ENCODE measurements at places on chromosomes 2 and 18. TPM values are rescaled to one million over a fixed set of nuclear protein-coding genes. Genes with fewer than 3 reads are reported as not detected.

DNA sequence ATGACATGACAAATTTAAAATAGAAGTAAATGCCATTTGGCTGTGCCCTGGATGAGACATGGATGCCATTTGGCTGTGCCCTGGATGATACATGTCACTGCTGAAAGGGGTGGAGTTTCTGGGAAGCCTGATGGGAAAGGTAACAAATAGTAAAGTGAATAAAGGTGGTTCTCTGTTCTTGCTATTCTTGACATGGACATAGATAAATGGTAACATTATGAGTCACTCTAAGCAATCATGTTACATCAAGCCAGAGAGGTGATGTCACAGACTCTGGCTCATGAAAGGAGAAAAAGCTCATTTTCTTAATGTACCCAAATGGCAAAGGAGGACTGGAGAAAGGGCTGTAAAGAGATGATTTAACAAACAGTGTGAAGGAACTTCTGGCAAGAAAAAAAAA, 86.4 kb downstream of the EML6 start:
- DNase-seq, result peak; percentile 37

DNA sequence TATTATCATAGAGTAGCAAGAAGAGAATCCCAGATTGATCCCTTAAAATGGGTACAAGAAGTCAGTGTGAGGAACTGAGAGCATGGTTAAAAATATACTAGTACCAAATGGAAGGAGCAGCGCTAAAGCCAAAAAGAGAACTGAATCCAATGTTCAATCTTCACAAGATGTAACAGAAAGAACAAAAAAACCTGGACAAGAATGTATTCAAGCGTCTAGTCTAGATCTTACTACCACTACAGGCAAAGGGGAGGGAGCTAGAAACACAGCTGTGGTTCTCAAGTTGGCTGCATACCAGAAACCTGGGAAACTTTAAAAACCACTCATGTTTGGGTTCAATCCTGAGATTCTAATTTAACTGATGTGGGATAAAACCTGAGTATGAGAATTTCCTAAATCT, 57.5 kb downstream of the PIAS2 start:
- peak; percentile 50 for DNase-seq

IFT172 gene
- 28.5 TPM for total RNA-seq

MAP3K19 gene
- total RNA-seq, result not detected

RNPEPL1 gene
- 10.3 TPM for total RNA-seq

GRCh38 chr2:195238826-195239225, 418.2 kb upstream of the SLC39A10 start:
- no peak for DNase-seq

DHRS9 gene
- total RNA-seq, result not detected

DNA sequence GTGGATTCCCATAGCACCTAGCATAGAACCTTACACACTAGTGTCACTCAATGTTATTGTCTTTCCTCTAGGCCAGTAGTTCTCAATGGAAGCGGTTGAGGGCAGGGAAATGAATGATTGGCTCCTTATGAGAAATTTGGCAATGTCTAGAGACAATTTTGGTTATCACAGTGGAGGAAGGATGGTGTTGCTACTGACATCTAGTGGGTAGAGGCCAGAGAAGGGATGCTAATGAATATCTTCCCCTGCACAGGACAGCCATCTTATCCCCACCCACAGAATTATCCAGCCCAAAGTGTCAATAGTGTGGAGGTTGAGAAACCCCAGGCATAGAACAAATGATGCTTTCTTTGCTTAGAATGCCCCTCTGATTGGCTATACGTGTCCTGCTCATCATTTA, 15.8 kb downstream of the C18orf63 start:
- peak; percentile 20 for DNase-seq

- no peak for DNase-seq
These were observed 9.7 kb downstream of the STK39 start for GRCh38 chr2:168237741-168238140.

GRCh38 chr2:10415048-10415447, 33.1 kb downstream of the ODC1 start:
- DNase-seq, result no peak

- DNase-seq, result no peak
These were observed 50.4 kb downstream of the MFSD6 start for GRCh38 chr2:190458352-190459107.

ERFE gene
- total RNA-seq, result 1.5 TPM

DNA sequence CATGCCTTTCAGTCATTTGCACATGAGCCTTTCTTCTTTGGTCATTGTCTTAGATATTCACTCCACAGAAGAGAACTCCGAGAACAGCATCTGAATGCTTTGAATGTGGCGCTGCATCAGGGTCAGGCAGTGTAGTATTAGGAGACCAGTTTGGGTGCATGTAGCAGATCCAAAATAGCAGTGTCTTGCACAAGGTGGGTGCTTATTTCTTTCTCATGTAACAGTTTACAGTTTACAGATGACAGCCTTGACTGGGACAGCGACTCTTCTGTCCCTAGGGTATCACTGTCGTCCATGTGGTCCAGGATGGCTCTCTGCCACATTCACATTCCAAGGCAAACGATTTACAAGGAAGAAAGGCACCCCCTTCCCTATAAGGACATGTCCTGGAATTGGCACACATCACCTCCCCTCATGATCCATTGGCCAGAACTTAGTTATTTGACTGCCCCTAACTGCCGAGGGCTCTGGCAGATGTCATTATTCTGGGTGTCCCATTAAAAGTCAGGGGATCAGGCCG, 101.0 kb downstream of the STPG4 start:
- no peak for DNase-seq

GRCh38 chr2:32732120-32732519, 104.3 kb downstream of the TTC27 start:
- no peak for DNase-seq

- no peak for DNase-seq
These were observed 14.7 kb downstream of the ZNF236 start for GRCh38 chr18:76837071-76837470.

CABLES1 gene
- 15.7 TPM for total RNA-seq

DNA sequence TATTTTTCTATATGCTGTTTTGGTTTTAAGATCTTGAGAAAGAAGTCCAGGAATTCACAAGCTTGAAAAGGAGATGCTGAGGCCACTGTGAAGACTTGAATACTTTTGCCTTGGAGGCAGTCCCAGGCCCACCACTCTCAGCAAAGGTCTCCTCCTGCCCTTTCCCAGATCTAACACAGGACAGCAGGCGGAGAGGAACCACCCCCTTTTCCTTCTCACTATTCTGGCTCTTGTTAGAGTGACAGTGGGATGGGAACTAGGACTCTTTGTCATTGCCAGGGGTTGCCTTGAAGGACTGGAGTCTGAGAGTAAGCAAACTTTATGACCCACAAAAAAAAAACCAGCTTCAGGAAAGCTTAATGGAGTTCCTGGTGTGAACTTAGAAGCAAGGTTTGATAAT, 54.7 kb downstream of the E2F6 start:
- DNase-seq, result no peak

GRCh38 chr18:54749291-54749690, 79.0 kb upstream of the RAB27B start:
- no peak for DNase-seq

FAP gene
- 96.1 TPM for total RNA-seq

ASB18 gene
- total RNA-seq, result not detected

- DNase-seq, result no peak
These were observed 1109.3 kb downstream of the TSN start for GRCh38 chr2:122864728-122865127.

GRCh38 chr2:240205348-240205747, 64.9 kb upstream of the OTOS start:
- peak; percentile 65 for DNase-seq

- peak; percentile 65 for DNase-seq
These were observed 891 bp downstream of the KDM3A start for GRCh38 chr2:86441882-86442641.

DNA sequence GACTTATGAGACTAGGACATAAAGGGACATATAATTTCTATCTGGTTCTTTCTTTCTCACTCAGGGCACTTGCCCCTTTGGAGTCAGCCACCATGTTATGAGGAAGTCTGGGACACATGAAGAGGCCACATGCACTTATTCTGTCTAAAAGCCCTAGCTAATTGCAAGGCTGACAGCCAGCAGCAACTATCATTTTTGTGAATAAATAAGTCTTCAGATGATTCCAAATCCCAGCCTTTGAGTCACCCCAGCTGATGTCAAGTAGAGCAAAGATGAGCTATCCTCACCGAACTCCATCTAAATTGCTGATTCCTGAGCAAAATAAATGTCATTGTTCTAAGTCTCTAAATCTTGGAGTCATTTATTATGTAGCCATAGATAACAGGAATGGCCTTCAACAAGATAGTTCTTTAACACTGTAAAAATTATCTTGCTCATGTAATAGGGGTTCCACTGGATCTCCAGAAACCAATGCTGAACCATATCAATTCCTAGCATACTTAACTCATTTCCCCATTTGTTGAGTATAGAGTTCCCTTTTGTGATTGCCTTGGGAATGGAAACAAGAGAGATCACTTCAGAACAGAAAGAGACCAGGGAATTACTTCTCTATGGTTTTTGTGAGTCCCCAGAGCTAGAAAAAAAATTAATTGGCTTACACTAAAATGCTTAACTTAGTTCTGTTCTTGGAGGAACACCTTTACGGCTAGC, 50.6 kb upstream of the FN1 start:
- DNase-seq, result no peak

- DNase-seq, result peak; percentile 6
These were observed 2.4 kb downstream of the TTN start for GRCh38 chr2:178804791-178805190.

DAW1 gene
- total RNA-seq, result not detected

LDLRAD4 gene
- total RNA-seq, result not detected

RMC1 gene
- total RNA-seq, result 22.1 TPM

- DNase-seq, result no peak
These were observed 121.1 kb downstream of the SETBP1 start for GRCh38 chr18:44801781-44802180.

GRCh38 chr2:135799738-135800137, 37.2 kb downstream of the LCT start:
- DNase-seq, result no peak

GRCh38 chr2:191740759-191741158, 62.8 kb downstream of the NABP1 start:
- peak; percentile 39 for DNase-seq

- peak; percentile 80 for DNase-seq
These were observed 1.0 kb upstream of the GMPPA start for GRCh38 chr2:219497495-219498279.

All from fibroblast of lung (primary cell).